ENCODE measurements at places on chromosomes 1 and 21.
A peak's percentile ranks its signal among the peaks of the same experiment; 100 is the strongest.

GRCh38 chr1:219958875-219959417 is 30.6 kb upstream of the SLC30A10 start:
- DNase-seq, result no peak

- no peak for DNase-seq
Measured at GRCh38 chr1:109290137-109290536, 7.2 kb upstream of the PSRC1 start.

DNA sequence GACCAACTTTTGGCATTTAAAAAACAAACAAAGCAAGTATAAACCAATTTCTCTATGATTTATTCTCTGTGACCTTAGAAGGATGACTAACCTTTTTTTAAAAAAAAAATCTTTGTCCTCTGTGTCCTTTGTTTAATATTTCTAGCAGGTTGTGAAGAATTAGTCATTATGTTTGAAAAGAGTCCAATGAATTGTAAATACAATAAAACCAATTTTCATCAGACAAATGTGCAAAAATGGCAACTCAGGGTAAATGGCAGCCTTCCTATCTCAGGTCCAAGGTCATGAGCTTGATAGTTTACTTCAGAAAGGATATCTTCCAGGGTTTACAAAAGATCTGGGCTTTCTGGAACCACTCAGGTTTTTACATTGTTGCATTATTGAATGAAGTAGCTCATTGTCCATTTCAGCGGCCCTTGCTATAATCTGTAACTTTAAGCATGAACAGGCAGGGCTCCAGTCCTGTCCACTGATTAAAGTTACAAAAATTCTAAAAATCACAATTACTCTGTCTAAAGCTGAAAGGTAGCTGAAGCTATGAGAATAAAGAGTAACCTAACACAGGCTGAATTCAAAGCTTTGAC is 11.7 kb upstream of the MAP3K21 start:
- no peak for DNase-seq

DNA sequence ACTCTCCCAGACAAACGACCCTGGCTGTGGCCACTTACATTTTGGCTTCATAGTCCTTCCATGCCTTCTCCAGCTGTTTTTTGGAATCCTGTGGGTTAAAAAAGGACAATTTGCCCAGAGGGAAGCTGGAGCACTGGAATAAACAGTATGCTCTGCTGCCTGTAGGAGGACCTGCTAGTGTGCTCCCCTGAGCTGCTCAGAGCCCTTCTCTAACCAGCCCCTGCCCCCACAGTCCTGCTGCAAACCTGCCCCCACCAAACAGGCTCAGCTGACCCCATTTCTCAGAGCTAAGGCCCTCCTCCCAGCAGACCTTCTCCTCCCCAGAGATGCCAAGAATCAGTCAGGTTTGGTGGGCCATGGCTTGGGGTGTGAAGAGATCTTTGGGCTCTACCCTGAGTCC is 26.9 kb upstream of the TCEA3 start:
- no peak for DNase-seq

- peak; percentile 94 for DNase-seq
Measured at GRCh38 chr1:206002871-206003801, at the start of gene RAB7B. Gene RAB7B, minus strand, starts transcription at chr1:206003395. Its CDS starts 9,260 bp downstream, at chr1:205994135.

- no peak for DNase-seq
Measured at GRCh38 chr1:112312879-112313278, 83.1 kb upstream of the CTTNBP2NL start.

DNA sequence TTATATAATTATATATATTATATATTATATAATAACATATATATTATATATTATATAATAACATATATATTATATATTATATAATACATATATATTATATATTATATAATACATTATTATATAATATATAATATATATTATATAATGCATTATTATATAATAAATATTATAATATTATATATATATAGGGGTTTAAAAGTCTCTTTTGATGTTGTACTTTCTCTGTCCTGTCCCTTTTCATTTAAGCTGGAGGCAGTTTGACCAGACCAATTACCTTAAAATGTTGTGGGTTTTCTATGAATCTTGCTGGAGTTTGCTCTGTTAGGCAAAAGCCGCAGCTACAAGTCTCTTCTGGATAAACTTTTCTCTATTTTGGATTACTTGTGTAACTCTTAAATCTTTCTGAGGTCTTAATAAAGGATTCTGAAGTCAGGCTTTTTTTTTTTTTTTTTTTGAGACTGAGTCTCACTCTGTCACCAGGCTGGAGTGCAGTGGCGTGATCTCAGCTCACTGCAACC is 22.2 kb upstream of the KIF1B start:
- no peak for DNase-seq

DNA sequence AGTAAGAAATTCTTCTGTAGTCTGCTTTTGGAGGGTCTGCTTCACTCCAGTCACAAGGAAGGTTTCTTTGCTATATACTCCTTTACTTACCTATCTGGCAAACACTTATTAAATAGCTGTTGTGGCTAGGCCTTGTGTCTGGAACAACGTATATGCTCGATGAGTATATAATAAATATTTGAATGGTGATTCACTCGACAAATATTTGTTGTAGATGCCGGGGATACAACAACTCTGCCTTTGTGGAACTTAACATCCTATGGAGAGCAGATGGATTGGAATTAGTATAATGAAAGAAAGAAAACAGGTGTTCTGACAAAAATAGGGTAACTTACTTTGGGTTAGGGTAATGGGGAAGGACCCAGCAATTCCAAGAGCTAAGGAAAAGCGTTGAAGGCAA is 31.1 kb downstream of the KPNA6 start:
- peak; percentile 66 for DNase-seq

DNA sequence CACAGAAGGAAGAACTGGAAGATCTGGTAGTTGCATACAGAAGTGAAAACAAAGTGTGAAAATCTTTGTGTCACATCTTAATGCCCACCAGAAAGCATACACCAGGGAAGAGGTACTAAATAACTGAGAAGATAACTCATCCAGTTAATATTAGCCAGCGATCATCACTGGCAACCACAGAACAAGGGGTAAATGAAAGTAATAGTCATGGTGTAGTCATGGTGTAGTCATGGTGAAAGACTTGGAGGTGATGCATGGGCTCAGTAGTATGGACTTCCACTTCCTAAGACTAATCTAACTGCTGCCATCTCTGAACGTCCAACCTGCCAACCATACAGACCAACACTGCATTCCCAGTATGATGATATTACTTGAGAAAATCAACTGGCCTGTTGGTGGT is 481.2 kb upstream of the NR5A2 start:
- DNase-seq, result peak; percentile 8

GRCh38 chr1:89826594-89826993 is 5.8 kb downstream of the LRRC8D start:
- DNase-seq, result peak; percentile 82

DNA sequence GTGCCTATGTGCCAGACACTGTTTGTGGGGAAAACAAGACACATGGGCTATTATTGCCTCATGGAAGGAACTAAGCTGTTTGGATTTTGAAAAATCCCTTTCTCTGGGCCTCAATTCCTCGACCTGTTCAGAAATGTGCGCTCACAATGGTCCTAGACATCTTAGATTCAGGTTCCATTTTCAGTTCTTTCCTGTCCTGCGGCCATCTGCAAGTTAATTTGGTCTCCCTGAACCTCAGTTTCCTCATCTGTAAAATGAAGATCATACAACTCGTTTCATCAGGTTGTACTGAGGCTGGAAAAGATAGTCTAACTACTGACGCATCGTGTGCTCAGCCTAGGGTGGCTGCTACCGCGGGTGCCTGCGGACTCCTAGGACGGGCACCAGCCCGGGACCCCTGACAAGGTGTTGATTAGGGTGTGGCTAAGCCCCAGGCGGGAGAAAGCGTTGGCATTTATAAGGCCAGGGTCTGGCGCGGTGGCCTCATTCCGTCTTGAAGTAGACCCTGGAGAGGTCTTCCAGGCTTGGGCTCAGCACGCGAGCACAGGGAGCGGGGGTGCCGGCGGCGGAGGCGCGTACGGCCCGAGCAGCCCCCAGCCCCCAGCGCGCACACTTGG is 493 bp upstream of the ELOA start:
- no peak for DNase-seq

GRCh38 chr1:20982316-20982715 is 194.4 kb downstream of the EIF4G3 start:
- no peak for DNase-seq

DNA sequence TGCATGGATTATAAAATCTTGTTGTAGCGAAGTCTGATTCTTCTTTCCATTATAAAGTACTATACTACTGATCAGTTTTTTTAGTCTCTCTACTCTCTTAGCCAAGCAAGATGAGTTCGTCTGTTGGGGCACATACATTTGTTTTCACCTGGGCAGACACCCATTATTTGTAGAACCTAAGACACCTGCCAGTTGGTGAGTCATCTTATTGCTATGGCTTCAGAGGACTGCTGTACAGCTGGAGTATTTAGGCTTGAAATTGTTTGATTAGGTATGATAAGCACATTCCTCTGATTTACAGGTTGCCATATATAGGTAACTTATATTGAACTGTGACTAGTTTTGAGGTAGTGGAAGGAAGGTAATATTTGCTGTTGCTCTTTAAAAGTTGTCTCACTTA is 17.2 kb downstream of the RBM15 start:
- DNase-seq, result peak; percentile 70

- DNase-seq, result no peak
Measured at GRCh38 chr1:72670902-72671301, 388.6 kb upstream of the NEGR1 start.

- peak; percentile 70 for DNase-seq
Measured at GRCh38 chr1:89022167-89022959, at the start of gene GBP3. Gene GBP3, minus strand, starts transcription at chr1:89022866. Its CDS starts 2,145 bp downstream, at chr1:89020721.

DNA sequence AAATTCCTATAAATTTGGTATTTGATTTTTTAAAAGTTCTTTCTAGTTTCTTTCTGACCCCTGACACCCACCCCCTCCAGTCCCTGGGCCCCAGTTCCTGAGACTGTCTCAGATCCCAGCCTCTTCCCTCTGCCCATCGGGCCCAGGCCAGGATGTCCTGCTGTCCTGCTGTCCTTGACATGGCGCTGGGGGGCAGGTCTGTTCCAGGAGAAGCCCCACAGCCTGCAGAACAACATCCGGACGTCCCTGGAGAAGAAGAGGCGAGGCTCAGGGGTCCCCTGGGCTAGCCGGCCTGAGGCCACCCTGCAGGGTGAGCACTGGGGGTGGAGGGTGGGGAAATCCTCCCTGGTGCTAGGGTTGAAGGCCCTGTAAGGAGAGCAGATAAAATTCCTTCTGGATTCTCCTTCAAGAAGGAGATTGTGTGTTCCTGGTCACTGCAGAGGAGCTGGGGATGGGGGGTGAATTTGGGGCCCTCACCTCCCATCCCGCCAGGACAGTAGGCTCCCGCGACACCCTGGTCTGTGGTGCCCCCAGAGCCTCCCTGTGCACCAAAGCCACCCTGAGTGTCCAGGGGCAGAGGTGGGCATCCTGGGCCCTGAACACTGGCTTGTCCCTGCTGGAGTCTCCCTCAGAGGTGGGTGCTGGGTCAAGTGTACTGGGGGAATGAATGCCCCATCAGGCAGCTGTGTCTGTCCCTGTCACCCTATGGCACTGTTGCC is 45.0 kb downstream of the DISP3 start:
- no peak for DNase-seq

DNA sequence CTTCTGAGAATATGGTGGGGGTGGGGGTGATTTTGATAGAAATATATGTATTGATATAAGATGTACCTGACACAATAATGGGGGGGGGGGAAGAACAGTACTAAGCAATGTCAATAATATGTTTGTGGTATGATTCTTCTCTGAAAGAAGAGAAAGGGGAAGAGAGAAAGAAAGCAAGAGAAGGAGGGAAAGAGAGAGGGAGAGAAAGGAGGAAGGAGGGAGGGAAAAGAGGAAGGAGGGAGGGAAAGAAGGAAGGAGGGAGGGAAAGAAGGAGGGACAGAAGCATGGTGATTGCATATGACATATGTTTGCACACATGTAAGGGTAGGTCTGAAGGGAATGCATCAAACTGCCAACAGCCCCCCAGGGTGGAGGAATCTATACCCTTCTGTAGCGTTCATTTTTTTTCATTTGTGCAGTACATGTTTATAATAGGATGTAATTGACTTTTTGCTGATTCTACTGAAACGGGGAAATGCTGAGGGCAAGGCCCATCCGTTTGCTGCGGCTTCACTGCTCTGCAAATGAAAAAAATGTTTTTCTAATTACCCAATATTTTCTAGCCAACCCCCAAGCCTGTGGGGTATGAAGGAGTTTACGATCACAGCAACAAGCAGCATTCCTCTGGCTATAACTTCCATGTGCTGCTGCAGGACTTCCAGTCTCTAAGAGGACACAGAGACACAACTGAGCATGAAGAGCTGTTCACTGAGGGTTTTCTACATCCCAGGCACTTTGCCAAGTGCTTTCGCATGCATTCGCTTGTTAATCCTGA is 119.3 kb upstream of the ZC3H12A start:
- DNase-seq, result no peak

- no peak for DNase-seq
Measured at GRCh38 chr1:36236302-36236701, 12.1 kb downstream of the THRAP3 start.

- no peak for DNase-seq
Measured at GRCh38 chr1:154520333-154520732, 18.1 kb upstream of the SHE start.
